ENCODE measurements at places on chromosomes 7 and 10.

GRCh38 chr10:101286248-101287046 lies 57.2 kb upstream of the LBX1 start:
- DNase-seq: no peak

DNA sequence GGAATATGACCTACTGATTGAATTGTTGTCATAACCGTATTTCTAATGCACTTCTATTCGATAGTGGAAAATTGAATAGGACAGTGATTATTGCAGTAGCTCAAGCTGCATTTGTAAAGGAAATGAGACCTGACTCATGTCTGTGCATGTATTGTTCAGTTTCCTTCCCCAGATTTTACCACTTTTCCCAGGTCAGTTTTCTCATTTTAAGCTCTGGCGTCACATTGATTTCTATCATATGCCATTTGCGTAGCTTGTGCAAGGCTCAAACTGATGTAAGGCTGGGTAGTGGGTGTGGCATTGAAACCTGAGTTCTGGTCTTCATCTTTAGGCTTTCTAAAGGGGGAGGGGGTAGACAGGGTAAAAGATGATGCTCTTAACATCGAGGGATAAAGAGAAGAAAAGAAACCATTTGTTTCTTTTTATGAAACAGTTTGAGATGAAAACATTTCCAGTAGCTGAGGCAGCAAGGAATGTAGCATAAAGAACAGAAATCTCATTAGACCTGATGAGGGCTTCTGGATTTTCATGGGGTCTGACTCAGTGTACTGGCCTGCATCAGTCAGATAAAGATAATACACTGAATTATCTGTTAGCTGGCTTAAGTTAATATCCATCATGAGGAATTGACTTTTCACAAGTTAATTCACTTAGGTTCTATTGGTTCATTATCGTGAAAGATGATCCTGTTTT lies 182.3 kb upstream of the CDCA7L start:
- DNase-seq: no peak

DNA sequence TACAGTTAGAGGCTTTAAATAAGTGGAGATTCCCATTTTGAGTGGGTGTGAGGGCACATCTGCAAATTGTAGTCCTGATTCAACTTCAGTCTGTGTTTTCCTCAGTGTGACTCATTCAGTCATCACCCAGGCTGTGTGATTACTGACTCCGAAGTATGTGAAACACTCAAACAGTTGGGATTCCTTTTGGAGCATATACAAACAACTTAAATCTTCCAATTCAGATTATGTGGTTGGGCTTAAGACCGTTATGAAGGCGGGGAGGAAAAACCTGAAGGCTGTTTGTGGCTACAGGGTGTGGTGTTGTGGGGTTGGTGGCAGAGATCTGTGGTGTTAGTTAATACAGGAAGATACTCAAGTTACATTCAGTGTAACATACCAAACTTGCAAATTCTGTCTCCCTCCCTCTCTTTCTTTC lies 259.7 kb upstream of the FERD3L start:
- no peak for DNase-seq

DNA sequence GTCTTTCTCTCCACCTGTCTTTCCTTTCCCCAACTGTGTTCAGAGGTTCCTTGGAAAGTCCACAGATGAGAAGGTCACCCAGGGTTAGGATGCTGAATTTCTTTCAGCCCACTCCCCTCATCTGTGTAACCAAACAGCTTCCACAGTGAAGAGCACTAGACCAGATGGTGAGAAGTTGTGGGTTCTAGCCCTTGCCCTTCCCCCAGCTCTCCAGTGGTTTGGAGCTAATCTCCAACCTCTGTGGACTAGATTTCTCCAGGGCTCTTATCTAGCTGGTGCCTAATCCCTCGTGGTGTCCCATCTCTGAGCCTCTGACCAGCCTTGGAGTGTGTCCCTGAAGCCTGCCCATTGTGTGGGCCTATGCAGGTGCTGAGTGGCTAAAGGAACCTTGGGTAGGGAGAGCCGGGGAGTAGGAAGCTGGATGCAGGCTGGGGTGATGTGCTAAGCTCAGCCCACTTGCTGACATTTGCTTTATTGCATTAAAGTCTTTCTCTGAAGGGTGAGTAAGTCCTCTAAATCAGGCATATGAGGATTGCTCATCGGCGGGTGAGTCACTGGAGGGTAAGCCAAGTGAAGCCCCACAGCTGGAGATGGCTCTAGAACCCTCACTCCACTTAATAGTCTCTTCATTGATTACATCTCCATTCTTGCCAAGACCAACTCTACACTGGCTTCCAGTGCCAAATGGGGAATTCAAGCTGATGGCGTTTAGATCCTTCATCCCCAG lies 14.9 kb downstream of the DUSP5 start:
- no peak for DNase-seq

DNA sequence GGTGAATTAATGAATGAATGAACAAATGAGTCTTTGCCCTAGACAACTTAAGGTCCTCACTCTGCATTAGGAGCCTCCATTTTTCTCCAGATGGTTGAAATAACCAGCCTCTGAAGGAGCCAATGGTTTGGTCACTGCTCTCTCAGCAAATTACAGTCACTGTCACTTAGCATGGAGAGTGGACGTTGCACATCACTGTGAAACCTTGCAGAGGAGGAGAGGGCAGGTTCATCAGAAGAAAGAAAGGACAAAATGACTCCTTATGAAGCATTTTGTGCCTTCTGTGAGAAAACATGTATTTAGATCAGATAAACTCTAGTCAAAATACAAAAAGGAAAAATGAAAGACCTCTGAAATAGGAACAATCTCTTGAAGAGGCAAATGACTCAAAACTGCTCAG lies 6.6 kb upstream of the ATP6V0A4 start:
- no peak for DNase-seq

GRCh38 chr7:92156990-92157389 lies 22.0 kb downstream of the LRRD1 start:
- DNase-seq: no peak

GRCh38 chr10:110511734-110512449 lies 14.2 kb downstream of the DUSP5 start:
- DNase-seq: no peak

DNA sequence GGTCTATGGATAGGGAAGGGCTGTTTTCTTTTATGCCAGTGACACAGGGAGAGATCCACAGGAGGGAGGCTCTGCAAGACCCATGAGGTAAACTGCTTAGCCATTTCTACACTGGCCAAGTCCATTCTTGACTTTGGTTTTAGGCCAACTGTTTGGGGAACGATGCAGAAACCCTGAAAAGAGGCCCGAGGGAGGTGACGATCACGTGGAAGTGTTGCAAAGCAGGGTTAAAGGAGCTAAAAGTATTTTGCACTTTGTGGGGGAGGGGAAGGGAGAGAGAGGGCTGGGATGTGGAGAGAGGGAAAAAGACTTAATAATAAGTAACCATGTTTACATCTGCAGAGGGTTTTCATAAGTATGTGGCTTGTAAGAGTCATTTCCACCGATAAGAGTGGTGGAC lies 239.7 kb downstream of the EMX2 start:
- no peak for DNase-seq

DNA sequence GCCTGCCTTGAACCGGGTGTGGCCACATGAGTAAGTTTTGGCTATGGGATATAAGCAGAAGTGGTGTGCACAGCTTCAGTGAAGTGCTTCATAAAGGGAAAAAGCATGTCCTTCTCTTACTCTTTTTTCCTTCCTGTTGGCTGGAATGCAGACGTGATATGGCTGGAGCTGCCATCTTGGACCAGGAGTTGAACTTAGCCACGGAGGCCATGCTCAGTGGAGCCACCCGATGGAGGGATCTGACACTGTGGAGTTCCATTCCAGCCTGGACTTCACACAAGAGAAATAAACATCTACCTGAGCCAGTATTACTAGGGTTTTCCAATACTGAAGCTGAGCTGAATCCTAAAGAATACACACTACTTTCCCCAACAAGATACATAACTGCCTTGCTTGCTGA lies 52.3 kb downstream of the CCDC3 start:
- DNase-seq: no peak

DNA sequence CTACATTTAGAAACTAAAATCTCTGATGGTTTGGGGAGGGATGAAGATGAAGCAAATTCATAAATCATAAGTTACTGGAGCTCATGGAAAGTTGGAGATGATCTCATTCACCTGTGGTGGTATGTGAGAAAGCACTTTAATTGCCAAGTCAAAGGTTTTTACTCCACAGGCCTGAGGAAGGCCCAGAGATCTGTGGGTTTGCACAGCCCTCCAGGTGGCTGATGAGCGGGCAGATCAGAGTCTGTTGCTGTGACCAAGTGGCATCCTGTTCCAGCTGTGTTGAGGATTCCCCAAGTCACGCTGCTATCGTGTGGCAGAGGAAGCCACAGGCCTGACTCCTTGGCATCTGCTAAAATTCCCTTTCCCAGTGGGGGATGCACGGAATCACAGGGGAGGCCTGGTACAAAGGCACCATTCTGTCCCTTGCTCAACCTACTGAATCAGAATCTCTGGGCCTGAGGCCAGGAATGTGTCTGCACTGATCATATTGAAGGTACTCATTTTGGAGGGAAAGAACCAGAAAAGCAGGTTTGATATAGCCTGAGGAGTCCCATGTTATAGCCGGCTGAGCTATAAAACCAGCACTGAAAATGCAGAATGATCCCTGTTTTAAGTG lies 19.7 kb upstream of the DDC start:
- no peak for DNase-seq

DNA sequence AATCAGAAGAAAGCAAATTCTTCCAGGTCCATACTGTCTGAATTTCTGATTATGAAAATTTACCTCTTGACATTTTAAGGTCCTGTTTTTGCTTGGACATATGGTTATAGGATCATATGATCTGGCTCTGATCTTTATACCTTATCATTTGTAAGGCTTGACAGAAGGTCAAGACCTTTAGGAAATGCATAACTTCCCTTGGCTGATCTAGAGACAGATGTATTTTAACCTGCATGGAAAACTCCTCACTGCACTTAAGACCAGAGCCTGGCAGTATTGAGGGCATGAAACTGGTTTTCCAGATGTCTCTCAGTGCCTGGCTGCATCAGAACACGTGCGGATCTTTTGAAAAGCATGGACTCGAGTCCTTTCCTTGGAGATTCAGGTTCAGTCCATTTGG lies 55.9 kb downstream of the TRRAP start:
- no peak for DNase-seq

DNA sequence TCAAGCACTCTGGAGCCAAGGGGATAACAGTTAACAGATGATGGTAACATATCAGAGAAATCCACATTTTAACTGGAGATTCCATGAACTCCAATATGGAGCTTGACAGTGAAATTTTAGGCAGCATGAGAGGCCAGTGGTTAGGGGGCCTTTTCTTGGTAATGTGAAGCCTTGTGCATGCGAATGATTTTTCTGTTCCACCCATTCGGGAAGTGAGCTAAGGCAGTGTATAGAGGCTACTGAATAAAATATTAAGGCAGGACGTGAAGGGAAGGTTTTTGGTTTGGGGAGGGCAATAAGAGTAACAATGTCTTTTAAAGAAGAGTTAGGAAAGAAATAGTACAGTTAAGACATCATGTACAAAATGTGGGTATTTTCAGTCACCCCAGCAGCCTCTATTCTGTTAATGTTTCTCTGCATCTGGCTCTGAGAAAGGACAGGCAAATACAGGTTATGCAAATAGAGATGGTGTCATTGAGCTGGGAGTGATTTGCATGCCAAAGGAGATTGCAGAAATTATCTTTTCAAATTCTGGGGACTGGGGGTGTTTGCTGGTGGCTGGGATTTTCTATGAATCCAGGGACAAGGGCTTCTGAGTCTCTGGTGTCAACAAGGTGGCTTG lies 6.8 kb upstream of the TAS2R60 start:
- no peak for DNase-seq

DNA sequence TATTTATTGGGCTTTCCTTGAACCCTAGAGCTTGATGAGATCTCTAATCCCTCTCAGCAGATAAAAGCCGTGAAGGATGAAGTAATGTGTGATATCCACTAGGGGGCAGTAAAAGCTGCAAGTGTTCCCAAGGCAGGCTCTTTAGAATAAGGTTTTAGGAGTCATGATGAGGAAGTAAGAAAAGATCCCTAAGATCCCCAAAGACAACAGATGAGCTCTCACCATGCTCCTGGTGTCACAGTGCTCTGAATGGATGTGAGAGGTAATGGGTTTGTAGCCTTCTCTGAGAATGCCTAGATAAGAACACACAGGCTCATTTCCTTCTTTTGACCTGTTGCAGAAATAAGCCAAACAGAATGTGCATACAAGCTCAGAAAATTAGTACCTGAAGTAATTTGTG lies 70.4 kb upstream of the ITPRID1 start:
- DNase-seq: no peak

GRCh38 chr7:5526100-5526905 lies 102.7 kb upstream of the TNRC18 start:
- DNase-seq: peak; percentile 48
